ENCODE measurements at places on chromosomes 13 and 19.

DNA sequence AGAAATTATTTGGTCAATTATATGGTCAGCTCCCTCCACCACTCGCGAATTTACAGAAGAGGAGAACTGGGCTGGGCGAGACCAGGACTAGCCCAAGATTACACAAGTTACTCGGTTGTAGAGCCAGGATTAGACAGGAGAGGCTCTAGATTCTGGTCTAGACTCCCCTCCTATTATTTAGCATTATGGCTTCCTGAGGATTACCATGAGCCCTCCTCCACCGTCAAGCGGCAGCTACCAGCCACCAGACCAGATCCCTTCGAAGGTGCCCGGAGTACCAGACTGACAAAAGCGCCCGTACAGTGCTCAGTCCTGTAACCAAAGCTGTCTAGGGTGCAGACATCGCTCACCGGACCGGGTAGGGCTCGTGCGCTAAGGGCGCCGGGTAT is 497 bp upstream of the MLNR start:
- DNase-seq, result no peak

GRCh38 chr19:34171539-34171876 is 796 bp upstream of the LSM14A start:
- no peak for DNase-seq

DNA sequence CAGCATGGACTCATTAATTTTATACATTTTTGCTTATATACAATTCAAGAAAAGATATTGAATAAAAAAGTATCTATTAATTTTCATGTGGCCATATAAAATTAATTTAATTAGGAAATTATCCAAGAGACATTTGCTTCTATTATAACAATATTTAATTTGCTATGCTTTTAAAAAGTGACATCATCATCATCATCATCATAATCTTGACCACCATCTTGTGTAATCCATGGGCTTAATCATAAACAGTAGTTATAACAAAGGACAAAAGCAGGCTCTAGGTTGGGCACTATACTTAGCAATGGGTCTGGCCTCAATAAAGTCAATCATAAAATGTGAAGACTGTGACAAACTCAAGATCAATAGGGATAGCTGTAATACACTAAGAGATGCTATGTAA is 1031.6 kb downstream of the SLITRK1 start:
- no peak for DNase-seq

GRCh38 chr13:98097749-98098148 is 45.1 kb upstream of the FARP1 start:
- no peak for DNase-seq

GRCh38 chr19:16587833-16588823 is 15.9 kb upstream of the SLC35E1 start:
- DNase-seq, result no peak

Measured in mucosa of gallbladder (tissue), 1 donor.